ENCODE measurements at places on chromosomes 6 and 20. TPM values are rescaled to one million over a fixed set of nuclear protein-coding genes. Genes with fewer than 3 reads are reported as not detected.

DNA sequence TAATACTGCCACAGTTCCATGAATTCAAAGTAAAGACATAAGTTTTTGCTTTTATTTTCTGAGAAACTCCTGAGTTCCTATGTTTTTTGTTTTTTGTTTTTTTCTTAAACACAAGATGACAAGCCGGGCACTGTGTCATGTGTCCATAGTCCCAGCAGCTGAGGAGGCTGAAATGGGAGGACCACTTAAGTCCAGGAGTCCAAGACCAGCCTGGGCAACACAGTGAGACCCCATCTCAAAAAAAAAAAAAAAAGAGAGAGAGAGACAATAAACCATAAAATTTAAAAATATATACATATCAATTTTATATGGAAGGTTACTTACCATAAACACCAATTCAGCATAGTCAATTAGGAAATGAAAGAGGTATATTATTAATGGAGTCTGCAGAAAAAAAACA lies 31.9 kb downstream of the PIGU start:
- no peak overlapping the region for H3K4me3 ChIP-seq
- no peak overlapping the region for H3K27ac ChIP-seq
- no peak for DNase-seq

DNA sequence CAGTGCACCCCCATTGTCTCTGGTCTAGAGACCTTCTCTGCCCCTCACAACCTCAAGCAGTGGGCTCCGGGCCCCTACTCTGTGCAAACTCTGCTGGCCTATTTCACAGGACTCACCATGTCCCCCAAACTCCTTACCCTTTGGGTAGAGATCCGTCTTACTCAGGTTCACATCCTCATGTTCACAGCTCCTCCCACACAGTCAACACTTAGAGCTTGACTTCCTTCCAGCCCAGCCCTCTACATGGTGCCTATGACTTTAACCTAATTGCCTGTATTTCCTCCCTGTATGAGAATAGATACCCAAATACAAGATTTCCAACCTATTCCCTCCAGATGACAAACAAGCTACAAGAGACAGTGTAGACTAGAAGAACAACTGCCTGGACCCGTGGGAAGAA lies 528.6 kb upstream of the JARID2 start:
- H3K4me3 ChIP-seq = peak overlapping the region; percentile 55
- H3K36me3 ChIP-seq = peaks cover 4% of the 10 kb centered on the region
- peak overlapping the region; percentile 64 for H3K27ac ChIP-seq
- no peaks in the 10 kb centered on the region for H3K27me3 ChIP-seq

DNA sequence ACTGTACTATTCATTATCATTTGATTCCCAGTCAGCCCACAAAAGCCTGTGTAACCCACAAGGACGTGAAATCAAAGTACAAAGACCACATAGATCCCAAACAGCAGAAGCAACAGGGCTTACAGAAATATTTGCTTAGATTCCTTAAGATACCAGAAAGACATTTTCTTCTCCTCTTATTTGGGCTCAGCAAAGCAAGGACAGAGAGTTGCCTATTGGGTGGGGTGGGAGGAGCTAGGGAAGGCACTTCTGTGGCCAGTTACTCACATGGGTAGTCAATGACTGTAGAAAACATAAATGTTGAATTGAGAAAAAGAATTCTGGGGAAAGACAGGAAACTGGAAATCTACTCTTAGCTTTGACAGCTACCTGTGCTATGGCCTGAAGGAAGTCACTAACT lies 19.8 kb downstream of the PDE7B start:
- no peak overlapping the region for H3K27ac ChIP-seq
- no peaks in the 10 kb centered on the region for H3K27me3 ChIP-seq
- no peaks in the 10 kb centered on the region for H3K36me3 ChIP-seq
- H3K4me3 ChIP-seq = no peak overlapping the region

GRCh38 chr6:14371530-14371929 lies 254.0 kb downstream of the CD83 start:
- H3K4me3 ChIP-seq = peak overlapping the region; percentile 74
- DNase-seq = no peak
- H3K27ac ChIP-seq = no peak overlapping the region
- H3K27me3 ChIP-seq = no peaks in the 10 kb centered on the region

- no peak overlapping the region for H3K27ac ChIP-seq
- no peaks in the 10 kb centered on the region for H3K4me1 ChIP-seq
- no peak for DNase-seq
These were observed 67.4 kb downstream of the CNBD2 start for GRCh38 chr20:36035745-36036144.

DNA sequence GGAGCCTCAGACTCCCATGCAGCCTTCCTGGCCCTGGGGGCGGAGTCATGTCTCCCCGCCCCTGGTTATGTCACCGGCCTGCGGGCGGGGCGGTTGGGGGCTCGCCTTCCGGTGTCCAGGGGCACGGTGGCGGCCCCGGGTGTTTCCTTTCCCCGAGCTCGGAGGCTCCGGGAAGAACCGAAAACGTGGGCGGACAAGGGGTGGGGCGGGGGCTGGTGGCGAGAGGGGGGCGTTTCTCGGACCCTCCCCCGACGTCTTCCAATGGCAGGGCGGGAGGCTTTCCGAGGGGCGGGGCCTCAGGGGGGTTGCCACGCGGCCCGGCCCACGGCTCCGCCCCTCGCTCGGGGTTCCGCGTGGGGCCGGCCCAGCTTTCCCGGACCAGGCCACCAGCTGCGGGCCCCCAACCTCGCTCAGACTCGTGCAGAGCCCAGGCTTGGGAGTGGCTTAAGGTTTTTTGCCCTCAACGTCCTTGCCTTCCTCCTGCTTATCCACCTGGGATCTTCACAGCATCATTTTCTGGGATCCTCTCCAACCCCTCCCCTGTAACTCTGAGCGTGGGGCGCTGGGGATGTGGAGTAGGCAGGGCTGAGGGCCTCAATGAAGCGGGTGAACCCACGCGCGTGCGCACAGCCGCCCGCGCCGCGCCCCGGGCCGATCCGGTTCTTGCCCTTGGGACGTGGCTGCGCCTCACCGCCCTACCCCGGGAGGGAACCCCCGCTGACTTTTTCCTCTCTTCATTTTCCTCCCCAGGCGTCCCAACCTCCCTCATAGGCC lies 2.1 kb upstream of the NRN1 start:
- peak overlapping the region; percentile 86 for H3K4me3 ChIP-seq

GRCh38 chr20:4688305-4688704 lies 33.4 kb upstream of the PRND start:
- peak overlapping the region; percentile 52 for H3K27ac ChIP-seq
- H3K36me3 ChIP-seq = peaks cover 10% of the 10 kb centered on the region
- H3K27me3 ChIP-seq = no peaks in the 10 kb centered on the region
- peaks cover 89% of the 10 kb centered on the region for H3K4me1 ChIP-seq

DNA sequence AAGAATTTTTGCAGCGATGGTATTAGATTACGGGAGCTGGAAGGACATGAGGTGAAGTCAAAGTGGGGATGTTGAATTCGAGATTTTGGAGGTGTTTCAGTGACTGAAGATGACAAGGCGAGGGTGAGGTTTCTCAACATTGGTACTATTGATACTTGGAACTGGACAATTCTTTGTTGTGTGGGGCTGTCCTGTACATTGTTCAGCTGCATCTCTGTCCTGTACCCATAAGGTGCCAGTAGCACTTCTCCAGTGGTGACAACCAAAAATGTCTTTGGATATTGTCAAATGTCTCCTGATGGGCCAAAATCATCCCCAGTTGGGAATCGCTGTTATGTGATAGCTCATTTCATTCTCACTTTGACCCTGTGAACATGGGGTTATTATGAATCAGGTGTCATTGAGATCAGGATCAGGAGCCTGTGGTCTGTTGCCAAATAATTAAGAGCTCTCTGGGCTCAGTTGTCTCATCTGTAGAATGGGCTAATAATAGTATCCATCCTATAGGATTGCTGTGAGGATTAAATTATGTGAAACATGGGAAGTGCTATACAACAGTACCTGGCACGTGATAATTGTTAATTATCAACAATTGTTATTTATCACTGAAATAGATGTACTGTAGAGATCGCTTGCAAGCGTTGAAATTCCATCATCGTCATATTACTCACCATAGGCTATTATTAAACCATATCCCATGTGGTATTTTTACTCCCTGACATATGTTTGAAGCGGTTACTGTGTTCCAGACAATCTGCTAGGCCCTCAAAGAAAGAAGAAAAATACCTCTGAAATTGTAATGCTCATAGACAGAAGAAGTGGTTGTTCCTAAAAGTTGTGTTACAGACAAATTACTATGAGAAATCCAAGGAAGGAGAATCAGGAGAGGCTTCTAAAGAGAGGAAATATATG lies 48.5 kb upstream of the TTPAL start:
- no peaks in the 10 kb centered on the region for H3K36me3 ChIP-seq
- no peaks in the 10 kb centered on the region for H3K4me1 ChIP-seq
- no peak overlapping the region for H3K4me3 ChIP-seq
- no peak for DNase-seq
- no peak overlapping the region for H3K27ac ChIP-seq
- H3K27me3 ChIP-seq = no peaks in the 10 kb centered on the region

DNA sequence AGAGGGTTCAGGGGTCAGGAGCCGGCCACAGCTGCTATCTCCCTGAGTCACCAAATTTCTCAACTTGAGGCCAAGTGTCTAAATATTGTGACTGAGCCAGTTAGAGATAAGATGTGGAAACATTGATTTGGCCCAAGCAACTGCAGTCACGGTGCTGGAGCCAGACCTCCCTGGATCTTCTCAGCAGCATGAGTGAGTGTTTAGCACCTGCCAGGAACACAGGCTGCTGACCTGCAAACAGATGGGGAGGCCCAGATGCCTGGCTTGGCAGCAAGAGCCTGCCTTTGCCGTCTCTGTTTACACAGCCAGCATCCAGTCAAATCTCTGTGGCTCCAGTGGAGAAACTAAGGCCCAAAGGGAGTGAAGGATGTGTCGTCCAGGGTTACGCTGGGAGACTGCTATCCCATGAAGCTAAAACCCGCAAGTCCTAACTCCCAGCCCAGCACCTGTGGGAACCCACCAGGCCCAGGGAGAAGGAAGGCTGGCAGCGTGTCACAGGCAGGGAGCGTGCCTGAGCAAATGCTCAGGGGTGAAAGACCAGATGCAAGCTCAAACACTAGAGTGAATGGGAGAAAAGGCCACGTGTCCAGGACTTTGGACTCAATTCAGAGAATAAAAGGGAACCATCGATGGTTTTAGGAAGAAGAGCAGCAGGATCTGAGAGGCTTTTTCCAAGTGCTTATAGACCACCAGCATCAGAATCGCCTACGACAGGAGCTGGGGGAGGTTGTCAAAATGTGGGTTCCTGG lies 15.9 kb upstream of the PTGIS start:
- H3K36me3 ChIP-seq = peaks cover 5% of the 10 kb centered on the region
- H3K4me1 ChIP-seq = peaks cover 20% of the 10 kb centered on the region
- DNase-seq = no peak

- no peak overlapping the region for H3K27ac ChIP-seq
- H3K27me3 ChIP-seq = no peaks in the 10 kb centered on the region
- peaks cover 20% of the 10 kb centered on the region for H3K36me3 ChIP-seq
- peaks cover 4% of the 10 kb centered on the region for H3K4me1 ChIP-seq
- DNase-seq = no peak
- no peak overlapping the region for H3K4me3 ChIP-seq
These were observed 8.8 kb downstream of the CD109 start for GRCh38 chr6:73704798-73705197.

DNA sequence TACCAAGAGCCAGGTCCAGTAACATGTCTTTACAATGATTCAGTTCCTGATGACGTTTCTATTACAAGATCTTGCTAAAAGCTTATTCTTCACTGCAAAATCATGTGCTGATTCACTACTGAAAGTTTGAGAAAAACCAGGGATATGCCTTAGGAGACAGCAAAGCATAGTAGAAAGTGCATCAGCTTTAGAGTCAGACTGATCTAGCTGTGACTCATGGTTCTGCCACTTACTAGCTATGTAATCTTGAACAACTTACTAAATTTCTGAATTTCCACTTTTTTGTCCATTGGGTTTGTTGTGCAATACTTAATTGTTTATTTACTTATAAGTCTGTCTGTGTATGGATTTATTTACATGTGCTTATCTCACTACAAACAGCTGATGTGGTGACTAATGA lies 198.5 kb upstream of the RSPO3 start:
- DNase-seq = no peak
- no peaks in the 10 kb centered on the region for H3K4me1 ChIP-seq
- no peak overlapping the region for H3K27ac ChIP-seq
- H3K4me3 ChIP-seq = no peak overlapping the region
- H3K36me3 ChIP-seq = no peaks in the 10 kb centered on the region

- H3K4me1 ChIP-seq = no peaks in the 10 kb centered on the region
- no peak overlapping the region for H3K4me3 ChIP-seq
- no peak overlapping the region for H3K27ac ChIP-seq
These were observed 170.3 kb upstream of the PDE7B start for GRCh38 chr6:135680964-135681913.

DNA sequence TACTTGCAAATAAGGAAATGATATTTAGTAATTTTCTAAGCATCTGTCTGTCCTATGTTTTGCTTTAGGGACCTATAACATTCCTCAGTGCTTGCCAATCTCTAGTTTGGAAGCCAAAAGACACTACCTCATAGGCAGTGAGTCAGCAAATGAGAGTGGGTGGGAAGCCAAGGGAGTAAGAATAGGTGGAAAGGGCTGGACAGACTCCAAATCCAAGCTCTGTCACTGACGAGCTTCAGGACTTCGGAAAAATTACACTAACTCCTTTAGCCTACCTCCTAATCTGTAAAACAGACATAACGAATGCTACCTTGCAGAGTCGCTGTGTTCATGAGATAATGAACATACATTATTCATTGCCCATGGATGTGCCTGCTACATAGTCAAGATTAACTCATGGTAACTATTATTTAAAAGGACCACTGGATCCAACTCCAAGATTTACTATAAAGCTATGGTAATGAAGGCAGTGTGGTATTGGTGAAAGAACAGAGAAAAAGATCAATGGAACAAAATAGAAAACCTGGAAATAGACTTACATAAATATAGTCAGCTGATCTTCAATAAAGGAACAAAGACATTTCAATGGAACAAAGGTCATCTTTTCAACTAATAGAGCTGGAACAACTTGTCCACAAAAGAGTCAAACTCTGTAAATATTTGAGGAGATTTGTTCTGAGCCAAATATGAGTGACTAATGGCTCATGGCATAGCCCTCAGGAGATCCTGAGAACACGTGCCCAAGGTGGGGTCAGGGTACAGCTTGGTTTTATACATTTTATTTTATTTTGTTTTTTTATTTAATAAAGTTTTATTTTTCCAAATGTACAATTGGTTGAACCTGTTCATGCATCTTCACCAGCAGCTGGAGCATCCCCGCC lies 64.1 kb downstream of the FAM50B start:
- DNase-seq = no peak
- no peak overlapping the region for H3K4me3 ChIP-seq
- H3K27me3 ChIP-seq = peaks cover 54% of the 10 kb centered on the region
- H3K36me3 ChIP-seq = no peaks in the 10 kb centered on the region
- no peak overlapping the region for H3K27ac ChIP-seq

GRCh38 chr6:31010393-31011060 lies at the start of gene MUC22:
TSS of gene MUC22 (plus strand) at chr6:31010474. CDS start at chr6:31010707, 233 bp downstream.
- peak within 1 kb of the TSS; percentile 18 for H3K27ac ChIP-seq
- H3K4me3 ChIP-seq = no peak within 1 kb of the TSS
- peak; percentile 32 for DNase-seq

GRCh38 chr20:9490161-9490560 lies 24.2 kb upstream of the LAMP5 start:
- DNase-seq = no peak
- H3K4me1 ChIP-seq = no peaks in the 10 kb centered on the region
- no peak overlapping the region for H3K4me3 ChIP-seq
- H3K27me3 ChIP-seq = no peaks in the 10 kb centered on the region
- no peaks in the 10 kb centered on the region for H3K36me3 ChIP-seq
- no peak overlapping the region for H3K27ac ChIP-seq

Gene BTN1A1
- not detected for total RNA-seq

Gene RBCK1
- total RNA-seq = 176 TPM

Gene TMEM200A
- total RNA-seq = 0.67 TPM

Gene HMGN4
- total RNA-seq = 90.9 TPM

Gene ID4
- total RNA-seq = not detected

All from activated T-cell treated with anti-CD3 and anti-CD28 coated beads, Interleukin-2, amount 50 U/mL, for 72 hours (primary cell).